NCI-H774 (cell line): ENCODE measurements at places on chromosomes 5 and 9.

DNA sequence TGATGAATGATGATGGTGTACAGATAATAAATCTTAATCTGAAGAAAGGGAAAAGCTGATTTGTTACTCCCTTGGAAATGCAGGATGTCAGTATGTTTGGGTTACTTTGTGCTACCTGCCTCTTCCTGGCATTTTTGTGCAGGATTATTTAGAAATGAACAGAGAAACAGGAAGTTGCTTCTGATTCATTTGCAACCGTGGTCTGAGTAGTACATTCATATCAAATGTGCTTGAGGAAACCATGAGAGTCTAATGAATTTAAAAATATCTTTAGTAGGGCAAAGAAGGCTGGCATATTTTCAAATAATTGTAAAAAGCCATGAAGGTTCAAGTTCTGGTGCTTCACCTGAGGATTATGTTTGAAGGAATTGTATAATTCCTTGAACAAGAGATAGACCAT, 391.6 kb downstream of the TMEM161B start:
- no peak for DNase-seq

GRCh38 chr9:127755061-127756060, 20.3 kb upstream of the TOR2A start:
- DNase-seq = no peak

DNA sequence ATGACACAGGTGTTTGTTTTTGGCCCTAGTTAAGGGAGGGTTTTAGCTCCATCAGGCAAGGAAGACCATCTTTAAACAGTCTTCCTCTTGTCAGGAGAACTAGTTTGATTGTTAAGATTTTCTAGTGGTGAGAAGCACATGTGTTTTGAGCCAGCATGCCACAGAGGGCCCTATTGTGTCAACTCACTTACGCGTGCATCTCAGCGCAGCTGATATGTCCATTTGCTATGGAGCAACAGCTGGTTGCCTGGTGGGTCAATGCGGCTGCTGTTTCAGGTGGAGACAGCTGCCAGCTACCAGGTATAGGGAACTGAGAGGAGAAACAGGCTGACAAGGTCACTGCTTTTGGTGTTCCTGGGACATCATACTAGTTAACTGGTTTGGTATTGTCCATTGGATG, 100.5 kb upstream of the PRRC1 start:
- DNase-seq = no peak

- no peak for DNase-seq
Measured at GRCh38 chr9:124260769-124261603, 3.2 kb downstream of the NEK6 start.

GRCh38 chr5:143235423-143235822, 168.1 kb downstream of the NR3C1 start:
- no peak for DNase-seq

- DNase-seq = no peak
Measured at GRCh38 chr5:131953969-131954368, 8.5 kb upstream of the MEIKIN start.

GRCh38 chr9:92138157-92138959, 23.1 kb upstream of the SPTLC1 start:
- DNase-seq = peak; percentile 65

DNA sequence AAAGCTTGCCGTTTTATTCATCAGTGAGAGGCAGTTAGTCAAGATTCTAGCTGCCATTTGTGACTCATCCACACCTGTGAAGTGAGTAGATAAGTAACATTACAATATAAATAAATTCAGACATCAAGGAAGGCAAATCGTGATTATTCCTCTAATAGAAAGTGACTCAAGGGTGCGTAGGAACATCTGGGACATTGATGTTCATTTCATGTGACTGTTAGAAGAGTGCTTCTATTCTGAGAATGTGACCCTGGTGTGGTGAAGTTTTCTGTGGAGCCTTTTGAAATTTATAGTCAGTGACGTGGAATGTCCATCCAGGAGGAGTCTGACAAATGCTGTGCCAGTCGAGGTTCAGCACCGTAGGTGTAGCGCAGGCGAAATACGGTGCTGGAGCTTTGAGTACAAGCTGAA, 48.4 kb upstream of the FAM240B start:
- no peak for DNase-seq

DNA sequence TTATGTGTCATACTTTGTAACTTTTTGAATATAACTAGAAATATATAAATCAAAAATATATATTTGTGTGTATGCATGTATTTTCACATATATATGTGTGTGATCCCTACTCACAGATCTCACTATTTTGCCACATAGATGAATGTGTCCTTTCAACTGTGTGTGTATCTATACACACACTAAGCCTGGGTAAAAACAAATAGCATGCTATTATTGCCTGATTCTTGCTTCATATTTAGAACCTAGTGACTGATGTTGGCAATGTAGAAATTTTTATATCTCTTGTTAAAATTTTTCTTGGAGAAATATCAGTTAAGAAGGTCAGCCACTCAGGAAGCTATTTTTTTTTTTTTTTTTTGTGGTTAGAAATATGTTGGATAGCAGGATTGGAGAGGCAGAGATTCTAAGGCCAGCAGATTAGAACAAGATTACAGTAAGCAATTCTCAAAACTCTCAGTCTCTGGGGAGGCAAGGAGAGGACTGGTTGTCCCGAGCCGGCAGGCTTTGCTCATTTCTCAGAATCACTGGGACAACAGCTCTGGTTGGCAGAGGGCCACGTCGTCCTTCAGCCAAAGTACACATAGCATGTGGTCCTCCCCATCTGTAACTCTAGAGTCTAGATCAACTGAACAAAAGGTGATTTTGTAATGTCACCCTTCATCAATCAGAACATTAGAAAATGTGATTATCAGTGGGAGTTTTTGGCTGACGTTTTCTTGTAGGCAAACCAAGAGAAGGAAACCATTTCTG, 19.7 kb downstream of the C6 start:
- peak; percentile 66 for DNase-seq

GRCh38 chr5:176776141-176776865, 34.1 kb upstream of the UNC5A start:
- DNase-seq = no peak
